Dermis blood vessel endothelial cell (primary cell): ENCODE measurements at places on chromosomes 4 and X.

DNA sequence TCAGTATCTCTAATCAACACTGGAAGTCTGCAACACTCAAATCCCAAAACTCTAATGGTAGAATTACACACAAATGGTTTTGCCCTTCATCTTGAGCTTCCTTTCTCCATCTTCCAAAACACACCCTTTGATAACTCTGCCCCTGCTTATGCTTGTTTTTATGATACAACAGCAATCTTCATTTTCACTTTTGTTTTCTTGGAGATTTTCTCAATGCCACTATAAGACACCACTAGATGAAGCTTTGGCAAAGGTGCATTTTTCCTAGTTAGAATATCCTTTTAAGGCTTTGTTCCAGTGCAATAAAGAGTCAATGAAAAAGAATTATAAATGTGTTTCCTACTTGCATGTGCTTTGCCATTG is 472.4 kb upstream of the NWD2 start:
- DNase-seq: no peak

GRCh38 chr4:58871509-58871908 is 1761.3 kb upstream of the IGFBP7 start:
- no peak for DNase-seq

GRCh38 chr4:46992338-46992737 is 1.0 kb downstream of the GABRA4 start:
- no peak for DNase-seq

GRCh38 chr4:89482251-89482650 is 174.7 kb upstream of the GPRIN3 start:
- peak; percentile 89 for DNase-seq

DNA sequence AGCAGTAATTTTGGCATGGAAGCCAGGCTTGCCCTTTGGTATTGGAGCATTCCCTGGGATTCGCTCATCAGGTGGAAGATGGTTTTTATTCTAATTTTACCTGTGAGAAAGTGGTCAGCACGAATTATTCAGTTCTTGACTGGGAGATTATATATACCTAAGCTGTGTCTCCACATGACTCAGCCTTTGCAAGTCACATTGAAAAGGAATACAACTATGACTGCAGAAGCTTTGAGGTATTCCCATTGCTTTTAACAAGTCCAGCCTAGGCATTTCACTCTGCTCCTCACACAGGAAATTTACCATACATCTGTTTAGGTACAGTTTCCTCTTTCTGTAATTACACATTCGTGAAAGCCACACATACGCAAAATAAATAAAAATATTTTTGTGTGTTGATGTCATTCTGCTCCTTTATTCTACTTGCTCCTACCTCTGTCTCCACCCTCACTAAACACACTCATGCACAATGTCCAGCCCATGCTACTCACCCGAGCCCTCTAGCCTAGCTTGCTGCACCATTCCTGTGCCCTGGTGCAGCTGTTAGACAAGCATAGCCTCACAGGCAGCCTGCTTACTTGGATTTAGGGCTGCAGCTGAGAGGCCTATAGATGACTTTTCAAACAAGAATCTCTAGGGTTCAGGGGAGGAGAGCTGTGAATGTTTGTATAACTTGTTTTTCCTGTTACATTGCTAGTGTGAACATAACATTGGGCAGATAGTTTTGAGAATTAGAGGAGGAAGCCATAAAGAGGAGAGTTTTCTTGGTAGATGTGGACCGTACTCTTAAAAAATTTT is 504.4 kb upstream of the FAT1 start:
- no peak for DNase-seq

GRCh38 chr4:166981847-166982246 is 252.4 kb downstream of the SPOCK3 start:
- DNase-seq: no peak

DNA sequence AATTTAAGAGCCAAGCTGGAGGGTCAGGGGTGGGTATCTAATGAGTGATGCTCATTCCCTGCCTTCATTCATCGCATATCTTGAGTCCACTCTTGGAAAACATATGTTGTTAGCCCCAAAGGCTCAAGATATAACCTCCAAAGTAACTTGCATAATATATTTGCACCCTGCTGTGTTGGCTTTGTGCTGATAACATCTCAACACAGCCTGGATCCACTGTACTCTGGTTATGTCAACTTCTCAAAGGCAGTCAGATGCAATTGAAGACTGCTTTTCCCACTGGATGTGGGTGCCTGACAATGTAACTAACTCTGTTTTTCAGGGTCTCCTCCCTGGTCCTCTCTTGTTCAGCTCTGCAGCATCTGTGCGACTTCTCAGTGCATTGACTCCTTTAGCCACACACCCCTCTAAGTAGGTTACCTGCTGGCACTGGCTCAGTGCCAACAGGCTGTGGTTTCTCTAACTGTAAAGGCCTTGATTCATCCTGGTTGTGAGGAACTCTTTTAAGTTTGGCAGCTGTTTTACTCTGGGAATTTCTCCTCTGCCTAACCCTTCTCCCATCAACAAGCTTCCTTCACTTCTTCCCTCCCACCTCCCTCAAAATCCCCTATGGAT is 28.1 kb downstream of the SLC16A2 start:
- no peak for DNase-seq

DNA sequence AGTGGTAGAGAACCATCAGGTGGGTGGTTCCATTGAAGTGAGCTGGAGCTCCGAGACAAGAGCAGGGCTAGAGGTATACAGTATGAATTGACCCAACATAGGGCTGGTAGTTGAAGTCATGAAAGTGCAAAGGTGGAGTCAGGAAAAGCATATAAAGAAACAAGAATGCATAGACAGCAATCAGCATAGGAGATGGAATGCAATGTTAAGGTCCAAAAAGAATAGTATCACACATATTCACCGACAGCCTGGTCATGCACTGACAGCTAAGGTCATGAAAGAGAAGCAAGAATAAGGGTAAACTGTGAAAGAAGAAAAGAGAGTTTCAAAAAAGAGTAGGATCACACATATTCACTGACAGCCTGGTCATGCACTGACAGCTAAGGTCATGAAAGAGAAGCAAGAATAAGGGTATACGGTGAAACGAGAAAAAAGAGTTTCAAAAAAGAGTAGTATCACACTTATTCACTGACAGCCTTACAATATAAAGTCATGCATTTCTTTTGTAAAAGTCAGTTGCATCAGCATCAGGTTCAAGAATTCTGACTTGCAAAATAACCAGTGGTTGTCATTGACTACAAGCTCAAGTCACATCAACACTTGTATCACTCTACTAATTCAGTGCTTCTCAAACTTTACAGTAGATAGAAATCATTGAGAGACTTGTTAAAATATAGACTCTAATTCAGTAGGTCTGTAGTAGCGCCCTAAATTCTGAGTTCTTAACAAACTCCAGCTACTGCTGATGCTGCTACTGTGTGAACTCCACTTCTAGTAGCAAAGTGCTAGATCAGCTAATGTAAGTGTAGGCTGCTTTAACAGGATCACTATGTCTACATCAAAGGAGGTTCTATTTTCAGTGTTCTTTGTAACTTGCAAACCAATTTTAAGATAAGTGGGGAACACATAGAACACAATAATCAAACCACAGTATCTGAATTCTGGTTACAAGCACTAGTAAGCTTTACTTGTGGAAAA is 221.9 kb downstream of the PDGFC start:
- DNase-seq: no peak

- no peak for DNase-seq
Measured at GRCh38 chr4:185246453-185246852, 37.1 kb downstream of the SNX25 start.
